Left renal pelvis (tissue), 4 donors: ENCODE measurements at places on chromosomes 7 and 10.
A peak's percentile ranks its signal among the peaks of the same experiment; 100 is the strongest.

GRCh38 chr7:92680442-92680841 is 90.3 kb upstream of the FAM133B start:
- DNase-seq = no peak

DNA sequence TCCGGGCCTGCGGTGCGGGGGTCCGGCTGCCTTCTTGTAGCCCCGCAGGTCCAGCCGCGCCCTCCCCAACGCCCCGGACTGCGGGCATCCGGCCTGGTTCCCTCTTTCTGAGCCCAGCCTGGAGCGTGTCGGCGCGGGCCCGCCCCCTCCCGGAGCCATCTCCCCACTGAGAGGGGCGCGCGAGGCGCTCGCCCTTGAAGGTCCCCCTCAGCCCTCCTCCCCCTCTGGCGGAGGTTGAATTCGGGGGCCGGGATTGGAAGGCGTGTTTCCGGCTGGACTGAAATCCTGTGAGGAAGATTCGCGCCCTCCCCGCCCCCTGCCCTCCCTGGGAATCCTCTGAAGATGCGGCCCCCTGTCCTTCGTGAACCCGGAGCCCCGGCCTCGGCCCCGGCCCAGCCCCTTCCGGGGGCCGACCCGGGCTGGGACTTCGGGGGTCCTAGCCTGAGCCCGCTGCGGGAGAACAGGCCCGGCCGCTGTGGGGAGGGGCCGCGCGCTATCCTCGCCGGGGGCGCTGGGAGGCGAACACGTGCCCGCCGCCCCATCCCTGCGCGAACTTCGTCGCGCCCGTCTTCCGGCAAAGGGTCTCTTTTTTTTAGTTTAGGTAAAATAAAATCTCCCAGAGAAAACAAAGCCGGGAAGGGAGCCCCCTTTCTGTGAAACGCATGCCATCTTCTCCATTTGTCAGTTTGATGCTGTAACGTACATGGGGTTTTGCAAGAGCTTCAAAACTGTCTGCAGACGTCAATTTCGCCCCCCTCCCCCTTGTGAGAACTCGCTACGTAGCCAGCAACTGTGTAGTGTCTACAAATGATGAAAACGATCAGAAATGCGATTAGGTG is 636 bp downstream of the PDCD4 start:
- DNase-seq = peak; percentile 60

DNA sequence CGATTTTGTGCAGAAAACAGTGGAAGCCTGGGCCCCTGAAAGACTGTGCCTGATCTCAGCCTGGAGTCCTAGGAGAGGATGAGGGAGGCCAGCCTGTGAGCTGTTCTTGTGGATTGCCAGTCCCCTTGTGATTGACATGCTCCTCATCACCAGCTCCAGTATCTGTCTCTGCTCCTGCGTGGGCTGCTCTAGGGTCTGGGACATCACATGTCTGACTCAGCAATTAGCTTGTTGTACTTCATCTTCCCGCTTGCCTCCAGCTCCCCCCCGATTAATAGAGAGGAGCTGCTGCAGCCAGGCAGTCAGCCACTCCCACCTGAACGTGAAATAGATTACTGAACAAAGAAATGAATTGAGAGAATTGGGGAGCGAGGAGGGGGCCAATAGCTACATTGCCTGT is 99.6 kb upstream of the TBX20 start:
- DNase-seq = no peak

DNA sequence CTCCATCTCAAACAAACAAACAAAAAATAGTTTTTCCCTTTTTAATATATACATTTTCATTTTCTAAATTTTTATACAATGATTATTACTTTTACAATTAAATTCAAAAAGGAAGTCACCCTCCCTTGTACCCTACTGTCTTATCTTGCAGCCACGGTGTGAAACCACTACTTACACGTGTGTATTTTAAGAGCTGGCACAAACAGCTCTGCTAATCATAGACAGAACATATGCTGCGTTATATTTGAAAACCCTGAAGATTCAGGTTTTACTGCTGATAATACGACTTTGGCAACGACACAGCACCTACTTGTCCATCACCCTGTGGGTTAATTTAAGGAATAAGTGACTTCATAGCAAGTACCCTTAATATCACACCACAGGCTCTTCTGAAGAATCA is 991 bp downstream of the ANKRD61 start:
- no peak for DNase-seq

- no peak for DNase-seq
Observed at GRCh38 chr10:132407846-132408278, 10.9 kb downstream of the PWWP2B start.

DNA sequence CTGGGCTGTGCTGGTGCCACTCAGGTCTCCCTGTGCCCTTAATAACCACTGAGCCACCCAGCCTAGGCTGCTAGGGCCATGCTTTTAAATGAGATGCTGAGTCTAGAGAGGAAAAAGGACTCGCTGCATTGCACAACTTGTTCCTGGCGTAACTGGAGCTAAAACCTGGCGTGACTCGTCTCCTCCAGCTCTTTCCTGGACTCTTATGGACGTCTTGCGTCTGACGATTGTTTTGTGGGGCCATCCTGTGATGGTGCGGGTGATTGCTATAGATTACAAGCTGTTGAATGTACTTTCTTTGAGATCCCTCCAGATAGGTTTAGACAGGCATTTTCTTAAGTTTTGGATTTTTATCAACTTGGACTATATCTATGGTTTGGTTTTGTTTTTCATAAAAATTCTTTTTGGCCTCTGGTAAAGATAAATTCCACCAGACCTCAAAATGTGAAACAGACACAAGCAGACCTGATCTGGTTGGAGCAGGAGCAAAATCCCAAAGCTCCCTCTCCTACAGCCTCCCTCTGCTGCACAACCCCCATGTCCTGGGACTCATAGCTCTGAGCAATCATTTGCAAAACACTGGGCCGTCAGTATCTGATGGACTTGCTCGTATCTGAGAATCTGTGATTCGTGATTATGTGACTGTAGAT is 230.3 kb downstream of the ARHGAP12 start:
- DNase-seq = no peak

DNA sequence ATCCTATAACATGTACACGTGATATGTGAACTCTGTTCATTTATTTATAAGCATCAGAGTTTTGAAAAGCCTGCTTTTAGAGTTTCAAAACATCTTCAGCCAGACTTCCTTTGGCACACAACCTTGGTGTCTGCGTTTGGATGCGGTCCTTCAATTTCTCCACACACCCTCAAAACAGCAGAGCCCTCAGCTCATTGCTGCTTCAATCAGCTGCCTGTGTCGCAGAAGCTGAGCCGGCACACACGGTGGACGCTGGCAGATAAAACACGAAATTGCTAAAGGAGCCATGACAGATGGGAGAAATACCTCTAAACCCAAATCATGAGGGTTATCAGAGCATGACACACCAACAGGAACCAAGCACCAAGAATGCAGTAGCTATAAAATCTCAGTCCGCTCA is 396.4 kb upstream of the AKR1E2 start:
- no peak for DNase-seq

GRCh38 chr7:150756166-150756565 is 18.9 kb downstream of the GIMAP5 start:
- no peak for DNase-seq

DNA sequence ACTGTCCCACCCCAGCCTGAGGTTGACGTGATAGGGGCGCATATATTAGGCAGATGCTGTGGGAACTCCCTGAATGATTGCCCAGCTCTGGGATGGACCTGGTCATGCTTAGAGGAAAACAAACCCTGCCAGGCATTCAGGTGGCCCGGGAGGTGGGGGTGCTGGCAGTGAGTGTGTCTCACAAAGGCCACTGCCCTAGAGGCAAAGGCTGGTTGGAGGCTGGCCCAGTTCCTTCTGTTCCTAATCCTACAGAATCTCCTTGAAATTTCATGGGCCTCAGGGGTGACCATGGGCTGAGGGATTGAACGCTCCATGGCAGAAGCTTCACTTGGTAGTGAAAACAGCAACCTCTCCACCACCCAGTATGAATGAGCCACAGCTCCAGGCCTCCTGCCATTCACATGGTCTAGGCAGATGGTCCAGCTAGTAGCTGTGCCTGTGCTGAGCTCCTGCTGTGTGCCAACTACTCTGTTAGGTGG is 25.6 kb downstream of the ADRA2A start:
- DNase-seq = no peak

- DNase-seq = no peak
Observed at GRCh38 chr7:117248829-117249228, 74.0 kb downstream of the WNT2 start.

GRCh38 chr7:1065585-1066241 is 21.4 kb downstream of the GPR146 start:
- no peak for DNase-seq

GRCh38 chr7:157874208-157874816 is 537.5 kb downstream of the DNAJB6 start:
- DNase-seq = no peak

DNA sequence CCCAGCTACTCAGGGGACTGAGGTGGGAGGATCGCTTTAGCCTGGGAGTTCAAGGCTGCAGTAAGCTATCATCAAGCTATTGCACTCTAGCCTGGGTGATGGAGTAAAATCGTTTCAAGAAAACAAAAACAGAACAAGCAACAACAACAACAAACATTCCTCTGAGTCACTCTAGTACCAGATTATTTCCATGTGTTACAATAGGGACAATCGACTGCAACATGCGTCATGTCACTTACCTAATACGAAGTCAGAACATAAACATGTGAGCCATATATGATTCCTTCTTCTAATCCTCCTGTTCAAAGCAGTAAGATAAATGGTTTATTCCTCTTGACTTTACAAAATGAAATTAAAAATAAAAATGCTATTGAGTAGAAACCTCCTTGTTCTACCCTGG is 57.3 kb downstream of the ZNF438 start:
- DNase-seq = no peak

- no peak for DNase-seq
Observed at GRCh38 chr7:2616387-2617324, 15.1 kb upstream of the TTYH3 start.

DNA sequence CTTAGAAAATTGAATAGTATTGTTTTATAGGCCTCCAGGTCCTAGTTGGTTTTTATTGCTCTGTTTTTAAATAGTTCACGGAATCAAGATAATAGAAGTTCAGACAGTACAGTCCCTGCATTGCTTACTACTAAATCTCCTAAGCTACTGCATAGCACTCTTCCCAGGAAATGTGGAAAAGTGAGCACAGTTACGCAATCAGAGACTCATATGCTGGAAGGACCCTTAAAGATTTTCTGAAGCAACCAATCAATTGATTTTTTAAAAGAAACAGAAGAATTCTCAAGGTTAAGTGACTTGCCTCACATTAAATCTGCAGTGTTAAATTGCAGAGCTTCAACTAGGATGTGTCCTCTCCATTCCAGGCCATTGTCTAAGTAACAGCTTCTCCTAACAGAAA is 23.1 kb upstream of the DIP2C start:
- DNase-seq = no peak

DNA sequence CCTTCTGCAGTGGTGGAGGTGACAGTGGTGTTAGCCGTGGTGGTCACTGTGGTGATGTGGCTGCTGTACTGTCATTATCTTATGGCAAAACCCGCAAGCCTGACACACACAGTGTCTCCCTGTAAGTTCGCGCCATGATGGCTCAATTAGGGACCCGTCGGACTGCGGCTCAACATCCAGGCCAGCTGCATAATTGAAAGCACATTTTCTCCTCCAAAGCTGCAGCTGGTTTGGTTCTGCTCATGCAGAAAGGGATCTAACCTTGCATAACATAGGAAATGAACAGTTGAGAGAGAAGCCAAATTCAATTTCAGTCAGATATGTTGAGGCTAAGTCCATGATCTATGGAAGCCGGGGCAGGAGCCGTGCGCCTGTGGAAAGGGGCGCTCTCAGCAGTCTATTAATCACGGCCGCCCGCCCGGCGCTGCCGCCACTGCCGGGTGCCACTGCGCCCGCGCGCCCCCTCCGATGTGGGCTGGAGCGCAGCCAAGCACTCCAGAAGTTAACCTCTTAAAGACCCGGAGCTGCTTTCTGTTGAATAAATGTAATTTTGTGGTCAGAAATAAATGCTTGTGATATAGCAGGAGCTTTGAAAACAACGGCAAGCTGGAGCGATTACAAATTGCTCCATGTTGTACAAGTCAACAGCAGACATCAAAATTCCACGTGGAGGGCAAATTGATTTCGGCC is 227.7 kb downstream of the CUX1 start:
- peak; percentile 65 for DNase-seq

GRCh38 chr10:58486821-58487220 is 25.9 kb upstream of the BICC1 start:
- no peak for DNase-seq

DNA sequence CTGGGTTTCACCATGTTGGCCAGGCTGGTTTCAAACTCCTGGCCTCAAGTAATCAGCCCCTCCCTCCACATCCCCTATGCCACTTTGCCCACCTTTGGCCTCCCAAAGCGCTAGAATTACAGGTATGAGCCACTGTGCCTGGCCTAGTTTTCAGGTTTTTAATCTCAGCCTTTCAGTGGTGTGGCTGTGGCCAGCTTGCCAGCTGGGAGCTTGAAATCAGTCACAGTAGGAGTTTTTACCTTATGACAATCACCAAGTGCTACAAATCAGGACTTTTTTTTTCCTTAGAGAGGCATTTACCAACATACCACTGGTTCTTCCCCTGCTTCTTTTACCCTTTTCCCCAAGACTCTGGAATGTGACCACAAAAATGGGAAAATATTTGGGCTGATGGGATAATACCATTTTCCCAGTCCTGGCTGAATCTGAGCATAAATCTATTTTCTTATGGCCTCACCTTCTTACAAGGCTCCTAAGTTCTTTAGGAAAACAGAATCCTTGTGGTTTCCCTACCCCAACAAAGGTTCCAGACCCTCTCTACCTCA is 6.2 kb downstream of the STEAP4 start:
- DNase-seq = no peak

DNA sequence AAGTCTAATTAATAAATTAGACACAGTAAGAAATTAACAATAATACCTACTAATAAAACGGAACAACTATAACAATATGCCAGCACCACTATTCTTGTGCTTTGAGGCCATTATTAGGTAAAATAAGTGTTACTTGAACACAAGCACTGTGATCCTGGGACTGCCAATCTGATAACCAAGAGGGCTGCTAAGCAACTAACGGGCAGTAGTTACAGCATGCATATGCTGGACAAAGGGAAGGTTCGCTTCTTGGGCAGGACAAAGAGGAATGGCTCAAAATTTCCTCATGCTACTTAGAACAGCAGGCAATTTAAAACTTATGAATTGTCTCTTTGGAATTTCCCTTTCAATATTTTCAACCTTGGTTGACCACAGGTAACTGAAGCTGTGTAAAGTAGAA is 718.6 kb downstream of the SORCS3 start:
- no peak for DNase-seq

- DNase-seq = no peak
Observed at GRCh38 chr7:2622869-2623697, 8.7 kb upstream of the TTYH3 start.
